ENCODE measurements at places on chromosomes 1 and 21.

GRCh38 chr1:234763367-234763766, 153.4 kb upstream of the IRF2BP2 start:
- no peak for DNase-seq

- DNase-seq: no peak
Observed at GRCh38 chr21:29194847-29195246, 64.4 kb downstream of the MAP3K7CL start.

DNA sequence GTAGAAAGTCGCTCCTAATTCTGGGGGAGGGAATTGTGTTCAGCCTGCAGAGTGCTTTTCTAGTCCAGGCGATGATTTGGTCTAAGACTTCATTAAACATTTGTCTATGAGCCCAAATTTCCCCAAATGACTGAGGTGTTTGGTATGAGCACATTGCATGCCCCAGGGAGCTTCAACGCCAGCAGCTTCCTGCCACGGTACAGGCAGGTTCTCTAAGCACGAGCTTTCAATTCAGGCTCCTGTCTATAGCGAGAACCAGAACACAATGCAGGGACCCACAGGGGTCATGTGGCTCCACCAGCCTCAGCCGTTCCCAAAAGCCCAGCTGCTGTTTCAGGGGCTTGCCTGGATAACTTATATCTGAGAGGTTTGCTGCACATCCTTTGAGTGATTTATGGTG, 34.1 kb upstream of the H6PD start:
- DNase-seq: no peak

DNA sequence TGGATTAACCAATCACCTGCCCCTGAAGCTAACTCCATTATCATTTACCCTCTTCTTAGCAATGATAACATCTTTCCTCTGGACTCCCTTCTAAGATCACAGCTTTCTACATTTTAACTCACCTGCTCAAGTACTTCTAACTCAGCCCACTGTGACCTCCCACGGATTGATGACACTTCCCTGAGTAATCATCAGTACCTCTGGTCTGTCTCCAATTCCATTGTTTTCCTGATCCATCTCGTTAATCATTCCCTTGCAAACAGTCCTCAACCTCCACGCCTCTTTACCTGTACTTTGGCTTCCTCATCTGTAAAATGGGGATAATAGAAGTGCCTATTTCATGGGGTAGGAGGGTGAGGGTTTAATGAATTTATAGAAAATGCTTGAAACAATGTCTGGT, 195.3 kb upstream of the APP start:
- no peak for DNase-seq

- no peak for DNase-seq
Observed at GRCh38 chr1:2801535-2802291, at the start of gene TTC34. Gene TTC34, minus strand, starts transcription at chr1:2801693. Its CDS starts 866 bp downstream, at chr1:2800827.

DNA sequence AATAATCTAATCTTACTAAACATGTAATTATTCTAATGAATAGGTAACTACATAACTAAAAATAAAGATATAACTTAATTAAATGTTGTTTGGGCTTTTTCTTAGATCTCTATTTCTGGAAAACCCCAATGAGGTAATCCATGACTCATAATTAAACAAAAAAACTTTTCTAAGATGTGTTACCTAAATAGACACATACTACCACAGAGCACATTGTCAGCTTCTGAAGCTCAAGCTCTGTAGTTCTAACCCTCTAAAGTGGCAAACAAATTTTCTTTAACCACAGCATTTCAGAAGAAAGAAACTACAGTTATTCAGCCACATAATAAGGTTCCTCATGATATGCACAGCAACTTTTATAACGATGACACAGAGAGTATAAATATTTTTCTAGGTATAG, 4.2 kb downstream of the OR6K3 start:
- DNase-seq: no peak

- DNase-seq: no peak
Observed at GRCh38 chr1:225694151-225694603, 41.3 kb upstream of the ENAH start.

DNA sequence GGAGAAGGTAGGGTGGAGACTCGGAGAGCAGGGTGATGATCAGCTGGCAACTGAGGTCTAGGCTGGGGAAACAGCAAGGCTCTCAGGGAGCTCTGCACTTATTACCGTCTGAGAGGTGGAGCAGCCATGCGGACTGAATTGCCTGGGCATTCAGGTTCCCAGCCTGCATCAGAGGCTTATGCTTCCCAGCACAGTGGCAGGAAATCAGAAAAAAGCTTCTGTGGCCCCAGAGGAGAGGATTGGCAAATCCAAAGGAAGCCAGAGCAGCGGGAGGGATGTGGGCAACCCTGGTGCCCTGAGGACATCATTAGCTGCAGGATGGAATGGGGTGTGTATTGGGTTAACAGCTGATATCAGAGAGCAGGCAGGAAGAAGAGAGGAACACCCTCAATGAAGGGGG, 374.1 kb upstream of the POU3F1 start:
- no peak for DNase-seq

GRCh38 chr1:205141236-205142101, 19.7 kb upstream of the RBBP5 start:
- peak; percentile 53 for DNase-seq

DNA sequence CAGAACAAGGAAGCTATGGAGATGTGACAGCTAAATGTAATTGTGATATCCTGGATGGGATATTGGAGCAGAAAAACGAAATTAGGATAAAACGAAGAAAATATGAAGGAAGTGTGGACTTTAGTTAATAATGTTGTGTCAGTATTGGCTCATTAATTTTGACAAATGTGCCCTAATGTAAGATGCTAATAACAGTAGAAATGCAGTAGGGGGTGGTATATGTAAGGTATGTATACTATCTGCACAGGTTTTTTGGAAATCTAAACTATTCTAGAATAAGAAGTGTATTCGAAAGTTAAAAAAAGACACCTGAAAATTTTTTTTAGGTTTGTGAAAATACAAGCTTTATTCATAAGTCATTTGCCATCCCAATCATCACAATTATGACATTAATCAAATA, 421.4 kb upstream of the B3GALT2 start:
- DNase-seq: no peak

- no peak for DNase-seq
Observed at GRCh38 chr1:75630004-75630594, 19.2 kb upstream of the SLC44A5 start.

- DNase-seq: no peak
Observed at GRCh38 chr1:37633040-37633937, 1.4 kb downstream of the RSPO1 start.

GRCh38 chr1:158126425-158126824, 54.3 kb upstream of the CD1D start:
- no peak for DNase-seq

DNA sequence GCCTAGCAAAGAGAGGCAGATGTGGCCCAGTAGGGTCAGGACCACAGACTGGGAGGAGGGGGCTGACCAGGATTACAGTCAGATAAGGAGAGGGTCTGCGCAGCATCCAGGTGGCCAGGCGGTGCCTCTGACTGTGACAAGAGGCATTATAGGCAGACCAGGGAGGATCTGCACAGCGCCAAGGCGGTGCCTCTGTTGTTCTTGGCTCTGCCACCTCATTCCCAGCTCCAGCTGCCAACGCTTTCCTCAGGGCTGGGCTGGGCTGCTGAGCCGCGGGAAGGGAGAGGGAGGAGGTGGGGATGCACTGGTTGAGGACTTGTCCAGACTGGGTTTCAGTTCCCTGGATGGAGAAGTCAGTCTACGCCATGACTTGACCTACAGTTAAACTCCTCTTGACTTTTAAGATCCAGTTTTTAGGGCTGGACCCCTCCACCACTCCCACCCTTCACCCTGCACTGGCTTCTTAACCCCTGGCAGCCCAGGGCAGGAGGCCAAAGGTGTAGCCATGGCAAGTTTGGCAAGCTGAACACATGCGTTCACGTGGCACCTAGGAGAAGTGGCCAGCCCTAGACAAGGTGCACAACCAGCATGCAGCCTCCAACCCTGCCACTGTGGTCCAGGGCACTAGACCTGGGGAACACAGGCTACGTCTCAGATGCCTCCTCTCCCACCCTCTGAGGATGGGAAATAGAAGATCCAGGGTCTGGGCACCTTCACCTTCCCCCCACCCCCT, 4.5 kb upstream of the CRABP2 start:
- DNase-seq: no peak

DNA sequence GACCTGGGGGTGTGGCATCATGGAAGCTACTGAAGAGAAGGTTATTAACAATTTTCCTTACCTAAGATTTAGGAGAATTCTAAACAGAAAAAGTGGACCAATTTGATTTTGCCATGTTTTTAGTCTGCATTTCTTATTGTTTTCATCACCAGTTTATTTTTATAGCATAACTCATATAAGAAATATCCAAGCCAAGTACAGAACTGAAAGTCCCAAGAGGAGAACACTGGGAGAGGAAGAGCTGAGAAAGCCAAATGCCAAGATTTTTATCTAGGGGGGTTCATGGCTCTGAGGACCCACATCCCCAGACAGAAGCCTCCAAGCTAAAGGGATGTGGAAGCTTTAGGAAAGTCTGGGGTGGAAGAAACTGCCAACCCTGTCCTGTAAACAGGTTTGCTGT, 109.4 kb upstream of the DUSP10 start:
- DNase-seq: no peak

- no peak for DNase-seq
Observed at GRCh38 chr21:38388203-38388602, 110.1 kb downstream of the ERG start.

DNA sequence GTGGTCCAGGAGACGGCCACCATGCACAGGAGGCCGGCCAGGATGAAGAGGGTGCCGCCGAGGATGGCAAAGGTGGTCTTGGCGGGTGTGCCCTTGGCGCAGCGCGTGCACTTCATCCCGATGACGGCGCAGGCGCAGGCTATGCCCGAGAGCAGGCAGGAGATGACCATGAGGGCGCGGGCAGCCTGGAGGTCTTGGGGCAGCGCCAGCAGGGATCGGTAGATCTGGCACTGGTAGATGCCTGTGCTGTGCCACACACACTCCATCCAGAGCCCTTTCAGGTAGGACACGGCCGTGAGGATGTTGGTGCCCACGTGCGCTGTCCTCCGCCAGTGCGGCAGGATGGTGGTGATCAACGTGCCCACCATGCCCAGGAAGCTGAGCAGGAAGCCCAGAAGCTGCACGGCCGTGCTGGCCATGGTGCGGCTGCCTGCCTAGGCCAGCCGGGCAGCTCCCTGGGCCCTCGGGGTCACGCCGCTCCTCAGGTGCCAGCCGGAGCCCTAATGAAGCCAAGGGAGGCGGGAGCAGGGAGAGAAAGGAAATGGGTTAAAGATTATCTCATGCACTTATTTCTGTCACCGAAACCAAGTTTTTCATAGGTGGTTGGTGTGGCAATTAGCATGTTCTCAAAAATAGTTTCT, 18.5 kb downstream of the CLDN14 start:
- no peak for DNase-seq

GRCh38 chr1:90341516-90341915, 346.6 kb downstream of the ZNF326 start:
- DNase-seq: no peak

DNA sequence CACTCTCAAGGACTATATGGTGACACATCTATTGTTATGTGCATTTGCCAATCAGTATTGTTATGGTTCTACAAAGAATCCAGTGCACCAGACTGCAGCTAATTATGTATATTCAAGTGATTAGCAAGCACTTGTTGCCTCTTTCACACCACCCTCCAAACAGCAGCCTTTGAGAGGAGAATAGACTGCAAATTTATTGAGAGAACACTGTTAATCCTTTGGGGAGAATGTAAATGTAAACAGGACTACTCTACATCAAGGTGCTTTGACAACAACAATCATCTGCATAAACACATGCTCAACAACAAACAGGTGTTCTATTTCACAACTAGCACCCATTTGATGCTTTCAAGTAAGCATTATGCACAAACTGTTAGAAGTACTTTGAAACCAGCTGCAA, 117.4 kb downstream of the AKT3 start:
- DNase-seq: no peak

DNA sequence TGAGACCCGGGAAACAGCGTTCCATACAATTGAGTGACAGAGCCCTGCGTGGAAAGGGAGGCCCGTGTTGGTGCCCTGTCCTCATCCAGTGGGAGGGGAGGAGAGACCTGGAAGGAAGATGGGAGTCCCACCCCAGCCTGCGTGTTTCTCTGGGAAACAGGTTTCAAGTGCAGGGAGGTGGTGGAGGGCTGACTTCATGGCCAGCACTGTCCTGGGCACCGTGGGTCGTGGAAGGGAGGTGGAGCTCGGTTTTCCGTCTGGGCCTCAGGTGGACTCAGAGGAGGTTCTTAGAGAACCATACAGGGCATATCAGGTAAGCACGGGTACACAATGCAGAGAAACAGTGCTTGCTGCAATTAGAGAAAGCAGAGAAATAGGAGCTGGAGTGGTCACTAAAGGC, 222.6 kb downstream of the CAMTA1 start:
- no peak for DNase-seq

GRCh38 chr1:235943581-235944114, 76.9 kb upstream of the LYST start:
- DNase-seq: no peak

DNA sequence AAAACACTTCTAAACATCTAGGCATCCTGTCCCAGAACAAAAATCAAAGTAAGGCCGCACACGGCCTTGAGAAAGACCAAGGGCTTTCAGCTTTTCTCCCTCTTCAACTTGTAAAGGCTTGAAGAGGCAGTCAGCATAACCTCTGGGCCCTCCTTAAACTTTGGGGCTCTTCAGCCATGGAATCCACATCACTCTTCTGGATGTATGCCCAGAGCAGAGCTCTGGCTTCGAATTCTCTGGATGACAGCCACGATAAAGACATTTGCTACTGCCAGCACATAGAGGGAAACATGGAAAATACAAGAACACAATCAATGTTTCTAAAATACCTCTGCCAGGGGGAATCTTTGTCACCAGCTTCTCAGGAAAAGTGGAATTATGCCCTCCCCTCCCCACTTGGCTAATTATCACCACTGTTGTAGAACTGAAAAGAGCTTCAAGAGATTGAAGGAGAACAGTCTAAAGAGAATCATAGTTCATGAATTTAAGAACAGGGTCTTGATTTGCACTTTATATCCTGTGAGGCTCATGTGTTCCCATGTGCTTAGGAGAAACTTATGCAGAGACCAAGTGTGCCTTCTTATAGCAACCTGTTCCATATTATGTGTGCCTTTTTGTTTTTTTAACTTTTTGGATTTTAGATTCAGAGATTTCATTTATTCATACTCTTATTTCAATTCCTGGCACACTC, 39.0 kb upstream of the DPT start:
- no peak for DNase-seq

- no peak for DNase-seq
Observed at GRCh38 chr1:240111558-240111957, 19.9 kb downstream of the FMN2 start.

DNA sequence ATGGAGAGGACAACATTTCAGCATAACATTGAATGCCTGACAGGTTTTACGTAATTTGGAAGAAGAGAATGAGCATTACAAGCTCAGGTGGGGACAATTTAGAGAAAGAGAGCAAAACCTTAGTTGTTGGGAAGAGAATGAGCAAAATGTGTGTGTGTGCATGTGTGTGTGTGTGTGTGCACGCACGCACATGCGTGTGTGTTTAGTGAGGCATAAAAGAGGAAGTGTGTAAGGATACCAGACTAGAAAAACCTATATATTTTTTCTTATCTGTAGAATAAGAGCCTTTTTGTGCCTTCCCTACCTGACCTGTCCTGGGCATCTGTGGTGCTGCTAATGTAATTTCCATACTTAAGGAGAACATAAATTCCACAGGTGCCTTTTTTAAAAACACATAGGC, 99.0 kb upstream of the PLXNA2 start:
- DNase-seq: no peak

Data from stimulated activated CD8-positive, alpha-beta memory T cell treated with anti-CD3 and anti-CD28 coated beads, Interleukin-15, amount 100 ng/mL, for 1 hour (primary cell).